ENCODE measurements at places on chromosomes 3 and 15.

GRCh38 chr3:4322635-4323034 is 19.5 kb downstream of the SETMAR start:
- no peak for DNase-seq

DNA sequence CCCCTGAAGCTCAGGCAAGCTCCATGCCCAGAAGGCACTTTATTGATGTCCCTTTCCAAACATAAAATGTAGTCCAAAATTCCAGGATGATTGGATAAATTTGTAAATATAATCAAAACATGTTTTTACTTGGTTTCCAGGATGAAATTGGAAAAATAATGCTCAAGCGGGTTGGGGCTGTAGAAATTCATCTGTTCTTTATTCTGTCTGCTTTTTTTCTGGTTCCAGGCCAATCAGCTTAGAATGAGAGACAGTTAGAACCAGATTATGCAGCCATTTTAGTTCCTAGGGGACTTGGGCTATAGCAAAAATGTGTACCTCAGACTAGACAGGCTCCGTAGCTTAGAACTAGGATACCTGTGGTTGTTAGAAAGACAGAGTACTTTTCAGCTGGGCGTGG is 450.8 kb downstream of the MCTP2 start:
- DNase-seq: no peak

DNA sequence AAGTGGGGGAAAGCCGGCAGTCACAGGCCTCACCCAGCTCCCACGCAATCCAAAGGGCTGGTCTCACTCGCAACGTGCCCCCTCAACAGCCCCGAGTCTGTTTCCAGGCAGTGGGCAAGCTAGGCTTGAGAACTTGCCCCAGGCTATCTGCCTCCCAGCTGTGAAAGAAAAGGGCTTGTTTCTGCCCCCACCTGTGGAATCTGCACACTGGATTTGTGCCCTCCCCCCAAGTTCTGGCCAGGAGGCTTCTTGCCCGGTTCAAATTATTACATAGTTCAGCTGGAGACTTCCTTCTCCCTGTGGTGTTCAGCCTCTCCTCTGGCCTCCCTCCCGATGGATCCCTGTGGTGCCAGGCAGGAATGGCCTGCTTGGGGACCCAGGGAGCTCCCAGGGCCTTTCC is 283.9 kb upstream of the LYSMD4 start:
- no peak for DNase-seq

DNA sequence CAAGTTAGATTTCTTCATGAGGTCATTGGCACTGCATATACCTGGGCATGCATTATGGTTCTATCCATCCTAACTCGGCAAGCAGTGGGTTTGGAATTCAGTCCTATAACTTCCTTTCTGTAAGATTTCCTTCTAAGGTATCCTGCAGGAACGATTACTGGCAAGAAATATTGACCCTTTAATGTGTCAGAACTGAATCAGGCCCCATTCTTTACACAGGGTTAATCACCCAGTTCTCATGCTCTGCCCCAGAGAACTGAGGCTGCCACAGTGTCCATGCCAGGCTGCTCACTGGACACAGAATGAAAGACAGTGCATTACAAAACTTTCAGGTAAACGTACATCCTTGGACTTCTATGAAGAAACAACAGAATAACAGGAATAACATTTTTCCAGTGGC is 108.9 kb downstream of the RPL22L1 start:
- DNase-seq: no peak

DNA sequence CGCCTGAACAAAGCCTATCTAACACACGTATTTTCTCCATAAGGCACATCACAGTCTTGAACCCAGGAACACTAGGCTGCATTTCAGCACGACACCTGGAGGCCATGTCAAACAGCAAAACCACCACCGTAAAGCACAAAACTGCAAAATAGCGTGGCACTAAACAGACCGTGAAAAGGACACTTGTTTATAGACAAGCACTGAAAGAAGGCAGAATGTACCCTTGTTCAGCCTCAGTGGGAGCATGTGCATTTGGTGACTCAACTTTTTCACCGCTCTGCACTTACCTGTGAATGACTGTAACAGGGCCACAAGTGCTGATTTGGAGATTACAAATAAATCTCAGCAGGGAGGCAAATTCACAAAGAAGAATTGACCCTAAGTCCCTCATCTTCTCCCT is 80.8 kb downstream of the ISG20 start:
- no peak for DNase-seq

GRCh38 chr3:188788621-188789081 is 383.1 kb upstream of the TPRG1 start:
- no peak for DNase-seq

- no peak for DNase-seq
Measured at GRCh38 chr15:80662129-80662528, 33.0 kb upstream of the ABHD17C start.

GRCh38 chr3:143497382-143497781 is 350.9 kb downstream of the SLC9A9 start:
- no peak for DNase-seq

DNA sequence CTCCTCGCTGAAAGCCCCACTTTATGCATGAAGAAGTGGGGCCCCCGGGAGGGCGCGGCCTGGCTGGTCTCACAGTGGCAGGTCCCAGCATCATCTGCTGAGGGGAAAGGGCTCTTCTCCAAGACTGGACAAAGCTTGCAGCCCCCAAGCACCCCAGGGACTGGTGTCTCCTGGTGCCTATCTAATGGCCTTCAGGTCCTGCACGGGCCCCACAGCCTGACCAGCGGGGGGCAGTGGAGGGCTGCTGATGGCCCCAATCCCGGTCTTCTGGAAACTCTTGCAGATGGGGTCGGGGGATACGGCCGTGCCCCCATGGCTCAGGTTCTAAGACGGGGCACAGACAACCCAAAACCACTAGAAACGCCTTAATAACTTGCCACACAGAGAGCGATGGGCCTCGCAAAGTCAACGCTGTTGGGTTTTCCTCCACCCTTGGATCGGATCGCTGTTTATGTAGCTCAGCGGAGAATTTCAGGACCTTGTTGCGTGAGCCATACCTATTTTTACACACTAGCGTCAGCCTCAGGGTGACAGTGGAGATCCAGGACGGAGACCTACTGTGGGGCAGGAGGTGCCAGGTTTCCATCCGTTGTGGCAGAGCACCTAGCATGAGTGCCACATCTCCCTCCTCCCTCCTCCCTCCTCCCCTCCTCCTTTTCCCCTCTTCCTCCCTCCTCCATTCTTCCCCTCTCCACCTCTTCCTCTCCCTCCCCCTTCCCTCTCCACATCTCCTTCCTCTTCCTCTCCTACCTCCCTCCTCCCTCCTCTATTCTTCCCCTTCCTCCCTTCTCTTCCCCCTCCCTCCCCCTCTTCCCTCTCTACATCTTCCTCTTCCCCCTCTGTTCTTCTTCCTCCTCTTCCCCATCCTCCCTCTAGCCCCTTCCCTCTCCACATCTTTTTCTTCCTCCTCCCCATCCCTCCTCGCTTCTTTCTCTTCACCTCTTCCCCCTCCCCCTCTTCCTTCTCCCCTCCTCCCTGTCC is 79.3 kb upstream of the ALDH1L1 start:
- no peak for DNase-seq

DNA sequence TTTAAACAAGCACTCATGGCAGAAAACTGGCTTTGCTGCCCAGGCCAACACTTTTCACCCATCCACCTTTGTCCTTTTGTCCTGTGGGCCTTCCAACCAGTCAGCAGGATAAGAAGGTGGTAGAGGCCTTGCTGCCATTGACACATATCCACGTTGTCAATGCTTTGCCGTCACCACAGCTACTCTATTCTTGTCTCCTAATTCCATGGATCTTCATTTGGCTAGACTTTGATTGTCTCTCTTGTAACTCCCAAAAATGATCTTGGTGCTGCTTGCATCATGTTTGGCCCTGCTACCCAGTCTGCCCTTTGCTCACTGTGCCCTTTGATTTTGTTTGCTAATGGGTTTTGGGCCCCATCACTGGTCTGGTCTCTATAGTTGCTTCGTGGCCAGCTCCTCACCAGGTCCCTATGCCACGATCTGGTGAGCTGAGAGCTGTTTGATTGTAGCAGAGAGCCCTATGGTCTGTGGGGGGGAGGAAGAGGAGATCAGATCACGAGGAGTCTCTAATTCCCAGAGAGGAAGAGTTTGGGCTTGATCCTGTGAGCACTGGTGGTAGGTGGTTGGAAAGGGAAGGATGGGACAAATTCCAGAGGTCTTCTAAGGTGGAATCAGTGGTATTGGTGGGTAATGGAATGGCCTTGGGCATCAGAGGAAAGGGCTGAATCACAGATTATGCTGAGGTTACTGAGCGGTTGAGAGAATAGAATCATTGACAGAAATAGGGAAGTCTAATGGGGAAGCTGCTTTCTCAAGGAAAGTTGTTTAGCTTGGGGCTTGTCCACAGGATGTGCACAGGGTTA is 40.3 kb downstream of the ABHD2 start:
- no peak for DNase-seq
